ENCODE measurements at places on chromosomes 16 and 17.

DNA sequence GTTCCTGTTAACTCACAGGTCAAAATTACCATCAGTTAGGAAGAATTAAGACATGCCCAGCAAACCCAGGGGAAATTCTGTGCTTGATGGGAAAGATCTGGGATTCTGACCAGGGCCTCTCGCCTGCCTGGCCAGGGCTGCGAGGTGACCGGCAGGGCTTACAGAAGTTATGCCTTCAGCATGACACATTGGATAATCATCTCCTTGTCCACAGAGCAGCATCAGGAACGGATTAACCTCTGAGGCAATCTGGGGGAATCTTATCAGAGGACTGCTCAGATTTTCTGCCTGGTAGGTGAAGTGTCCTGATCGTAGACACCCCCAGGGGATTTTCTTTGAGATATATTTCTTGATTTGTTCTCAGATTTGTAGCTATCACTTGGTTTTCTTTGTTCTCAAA is 172.5 kb downstream of the HS3ST3A1 start:
- DNase-seq, result no peak

DNA sequence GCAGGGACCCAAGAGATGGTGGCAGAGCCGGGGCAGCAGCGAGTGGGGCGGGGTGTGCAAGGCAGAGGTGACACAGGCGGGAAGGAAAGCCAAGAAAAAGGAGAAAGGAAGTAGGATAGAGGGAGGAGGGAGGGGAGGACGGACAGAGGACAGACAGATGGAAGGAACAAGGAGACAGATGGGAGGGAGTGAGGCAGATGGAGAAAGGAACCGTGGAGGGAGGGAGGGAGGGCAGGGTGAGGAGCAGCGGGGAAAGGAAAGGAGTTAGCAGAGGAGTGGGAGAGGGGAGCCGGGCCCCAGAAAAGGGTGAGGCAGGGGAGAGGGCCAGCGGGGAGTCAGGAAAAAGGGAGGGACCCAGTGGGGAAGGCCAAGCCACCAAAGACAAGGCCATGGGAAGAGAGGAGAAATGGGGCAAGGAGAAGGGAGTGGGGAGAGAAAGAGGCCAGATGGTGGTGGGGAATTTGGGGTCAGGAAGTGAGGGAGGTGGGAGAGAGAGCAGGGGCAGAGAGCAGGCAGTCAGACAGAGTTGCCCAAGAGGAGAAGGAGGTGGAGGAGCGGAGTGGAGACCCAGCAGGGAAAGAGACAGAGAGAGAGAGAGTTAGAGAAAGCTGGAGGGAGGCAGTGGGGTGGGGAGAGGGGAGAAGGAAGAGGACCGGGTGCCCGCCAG is 13.2 kb upstream of the ASGR1 start:
- no peak for DNase-seq

GRCh38 chr16:68286153-68287074 is 22.1 kb downstream of the SLC7A6 start:
- DNase-seq, result no peak

- DNase-seq, result no peak
These were observed 7.9 kb downstream of the PLD6 start for GRCh38 chr17:17198281-17198680.

- DNase-seq, result no peak
These were observed 14.2 kb downstream of the CRYM start for GRCh38 chr16:21263640-21264570.

GRCh38 chr17:14525551-14526455 is 224.9 kb downstream of the HS3ST3B1 start:
- DNase-seq, result no peak

- no peak for DNase-seq
These were observed 211.4 kb upstream of the ERCC4 start for GRCh38 chr16:13708347-13709120.

DNA sequence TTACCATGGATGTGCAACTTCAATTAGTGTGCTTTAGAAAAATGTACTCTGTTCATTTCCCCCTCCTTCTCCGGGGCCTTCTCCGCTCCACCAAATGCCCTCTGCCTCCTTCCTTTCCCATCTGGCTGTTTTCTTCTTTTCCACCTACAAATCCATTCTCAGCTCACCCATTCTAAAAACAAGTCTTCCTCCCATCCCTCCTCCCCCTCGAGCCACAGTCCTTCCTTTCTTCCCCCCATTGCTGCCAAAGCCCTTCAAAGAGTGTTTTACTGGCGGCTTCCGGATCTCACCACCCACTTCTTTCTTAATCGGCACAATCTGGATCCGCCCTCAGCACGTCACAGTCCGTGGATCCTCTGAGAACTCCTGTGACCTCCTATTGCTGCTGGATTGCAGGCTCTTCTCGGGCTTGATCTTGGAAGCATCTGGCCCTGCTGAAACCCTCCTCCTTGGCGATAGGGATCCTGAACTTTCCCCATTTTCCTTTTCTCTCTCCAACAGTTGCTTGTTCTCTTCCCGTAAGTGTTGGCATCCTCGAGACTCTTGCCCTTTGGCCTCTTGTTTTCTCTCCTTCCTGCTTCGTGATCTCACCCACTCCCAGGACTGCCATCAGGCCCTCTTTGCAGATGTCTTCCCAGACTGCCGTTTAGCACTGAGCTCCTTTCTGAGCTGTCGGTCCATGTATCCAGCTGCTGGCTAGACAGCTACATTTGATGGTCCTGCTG is 36.0 kb upstream of the FBXO47 start:
- DNase-seq, result no peak

DNA sequence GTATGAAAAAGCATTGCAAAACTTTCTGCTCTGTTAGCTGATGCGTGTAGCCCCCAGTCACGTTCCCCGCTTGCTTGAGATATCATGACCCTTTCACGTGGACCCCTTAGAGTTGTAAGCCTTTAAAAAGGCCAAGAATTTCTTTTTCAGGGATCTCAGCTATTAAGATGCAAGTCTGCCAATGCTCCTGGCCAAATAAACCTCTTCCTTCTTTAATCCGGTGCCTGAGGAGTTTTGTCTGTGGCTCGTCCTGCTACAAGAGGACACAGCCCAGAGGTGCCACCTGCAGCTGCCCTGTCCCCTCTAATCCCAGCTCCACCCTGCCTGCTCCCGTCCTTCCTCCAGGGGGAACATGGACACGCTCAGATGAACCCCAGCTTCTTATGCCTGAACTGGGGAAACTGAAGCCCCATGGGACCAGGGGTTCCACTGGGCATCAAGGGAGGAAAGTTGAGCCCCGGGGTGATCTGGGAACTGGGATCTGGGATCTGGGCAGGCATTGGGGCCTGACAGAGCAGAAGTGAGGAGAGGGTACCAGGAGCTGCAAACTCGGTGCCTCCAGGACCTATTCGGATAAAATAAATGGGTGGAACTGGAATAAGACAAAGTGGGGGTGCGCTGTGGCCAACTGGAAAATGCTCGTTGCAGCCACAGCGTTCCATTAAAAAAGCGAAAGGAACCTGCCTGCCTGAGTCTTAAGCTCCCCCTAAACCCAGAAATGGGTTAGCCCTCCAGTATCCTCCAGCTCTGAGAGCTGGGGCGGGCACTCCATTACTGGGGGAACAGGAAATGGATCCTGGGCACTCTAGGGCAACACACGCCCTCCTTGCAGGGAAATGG is 19.7 kb downstream of the QPRT start:
- DNase-seq, result no peak

DNA sequence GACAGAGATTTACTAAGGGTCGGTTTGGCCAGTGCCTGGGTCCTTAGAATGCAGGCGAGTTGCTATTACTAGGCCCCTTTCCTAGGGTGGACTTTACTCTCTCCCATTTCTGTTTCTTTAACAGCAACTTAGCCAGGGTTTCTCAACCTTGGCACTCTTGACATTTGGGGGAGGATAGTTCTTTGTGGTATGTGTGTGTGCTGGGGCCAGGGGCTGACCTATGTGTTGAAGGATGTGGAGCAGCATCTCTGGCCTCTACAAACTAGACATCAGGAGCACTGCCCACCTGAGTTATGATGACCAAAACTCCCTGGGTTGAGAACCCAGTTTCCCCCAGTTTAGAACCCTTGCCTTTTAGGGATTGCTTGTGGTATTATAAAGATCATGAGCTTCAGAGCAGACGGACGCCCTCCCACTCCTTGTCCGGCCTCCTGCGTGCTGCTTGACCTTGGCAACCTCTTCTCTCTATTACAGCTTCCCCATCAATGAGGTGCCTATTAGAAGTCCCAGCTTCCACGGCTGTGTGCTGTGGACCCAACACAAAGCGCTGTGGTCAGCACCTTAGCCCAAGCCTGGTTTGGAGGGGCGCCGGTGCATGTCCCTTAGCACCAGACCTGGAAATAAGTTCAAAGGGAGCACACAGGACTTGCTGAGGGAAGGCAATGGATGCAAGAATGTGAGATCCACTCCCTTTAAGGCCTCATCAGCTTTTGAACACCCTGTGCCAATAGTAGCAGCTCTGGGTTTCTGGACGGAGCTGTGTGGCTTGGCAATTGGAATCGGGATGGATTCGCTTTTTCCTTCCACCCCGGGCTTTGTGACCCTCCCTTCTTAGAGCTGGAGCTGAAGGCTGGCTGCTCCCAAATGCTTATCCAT is 239.2 kb upstream of the MAF start:
- DNase-seq, result no peak

- DNase-seq, result no peak
These were observed 90.5 kb downstream of the AATF start for GRCh38 chr17:37039269-37039668.

DNA sequence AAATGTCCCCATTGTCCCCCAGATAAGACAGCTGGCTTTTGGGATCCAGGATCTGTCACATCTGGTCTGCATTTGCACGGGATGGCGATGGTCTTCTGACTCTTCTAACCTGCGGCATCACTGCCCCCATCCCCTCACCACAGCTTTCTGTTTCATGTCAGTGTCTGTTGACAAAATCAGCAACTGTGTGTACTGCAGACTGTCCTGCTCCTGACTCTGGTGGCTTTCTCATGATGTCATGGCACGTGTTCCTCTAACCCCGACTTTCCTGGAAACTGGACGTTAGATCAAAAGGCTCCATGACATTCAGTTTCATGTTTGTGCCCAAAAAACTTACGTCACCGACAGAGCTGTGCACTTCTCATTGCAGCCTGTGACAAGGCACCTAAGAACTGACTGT is 30.1 kb upstream of the CPNE2 start:
- DNase-seq, result no peak

- DNase-seq, result no peak
These were observed 215.8 kb upstream of the TBX2 start for GRCh38 chr17:61183793-61184192.

DNA sequence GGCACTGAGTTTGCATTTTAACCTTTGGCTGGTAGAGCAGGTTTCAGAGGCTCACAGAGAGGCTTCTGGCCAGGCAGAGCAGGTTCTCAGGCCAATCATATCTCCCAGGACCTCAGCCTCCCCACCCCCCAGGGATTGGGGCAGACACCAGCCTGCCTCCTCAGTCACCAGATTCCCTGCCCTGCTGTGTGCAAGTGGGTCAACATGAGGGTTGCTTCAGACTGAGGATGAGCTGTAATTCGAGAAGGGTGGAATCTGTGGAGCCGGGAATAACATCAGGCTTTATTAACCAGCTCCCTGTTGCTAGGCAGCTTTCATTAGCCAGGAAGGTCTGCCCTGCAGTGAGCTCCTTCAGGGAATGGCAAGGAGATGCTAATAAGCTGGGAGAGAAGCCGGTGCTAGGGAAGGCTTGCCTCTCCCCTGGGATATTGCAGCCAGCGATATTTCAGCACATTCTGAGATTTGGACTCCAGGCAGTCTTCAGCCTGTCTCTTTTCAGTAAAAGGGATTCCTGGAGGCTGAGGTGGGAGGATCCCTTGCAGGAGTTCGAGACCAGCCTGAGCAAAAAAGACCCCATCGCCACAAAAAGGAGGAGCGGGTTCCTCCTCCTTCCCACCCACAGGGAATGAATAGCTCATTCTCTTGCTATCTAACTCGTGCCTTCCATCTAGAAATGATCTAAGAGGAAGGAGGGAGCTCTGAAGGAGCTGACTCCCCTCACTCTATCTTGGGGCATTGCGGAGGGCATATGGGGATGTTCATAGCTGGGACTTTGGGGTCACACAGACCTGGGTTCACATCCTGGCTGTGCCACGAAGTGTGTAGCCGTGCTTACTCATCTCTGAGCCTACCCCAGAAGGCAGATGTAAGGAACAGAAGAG is 10.7 kb downstream of the SGSM2 start:
- DNase-seq, result no peak

DNA sequence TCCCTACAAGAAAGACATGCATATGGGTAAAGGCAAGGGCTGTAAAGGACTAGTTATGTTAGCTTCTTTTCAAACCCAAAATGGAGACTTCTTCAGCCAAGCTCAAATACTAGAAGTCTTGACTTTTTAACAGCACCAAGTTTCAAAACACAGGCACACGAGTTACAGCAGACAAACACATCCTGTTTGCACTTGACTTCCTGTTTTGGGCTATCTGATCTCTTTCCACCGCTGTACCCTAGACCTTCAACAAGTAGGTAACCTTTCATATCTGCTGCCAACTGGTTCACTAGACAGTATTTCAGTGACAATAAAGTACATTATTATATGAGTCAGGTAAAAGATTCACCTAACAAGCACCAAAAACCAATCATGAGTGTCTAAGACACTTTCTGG is 12.3 kb downstream of the RFFL start:
- no peak for DNase-seq

DNA sequence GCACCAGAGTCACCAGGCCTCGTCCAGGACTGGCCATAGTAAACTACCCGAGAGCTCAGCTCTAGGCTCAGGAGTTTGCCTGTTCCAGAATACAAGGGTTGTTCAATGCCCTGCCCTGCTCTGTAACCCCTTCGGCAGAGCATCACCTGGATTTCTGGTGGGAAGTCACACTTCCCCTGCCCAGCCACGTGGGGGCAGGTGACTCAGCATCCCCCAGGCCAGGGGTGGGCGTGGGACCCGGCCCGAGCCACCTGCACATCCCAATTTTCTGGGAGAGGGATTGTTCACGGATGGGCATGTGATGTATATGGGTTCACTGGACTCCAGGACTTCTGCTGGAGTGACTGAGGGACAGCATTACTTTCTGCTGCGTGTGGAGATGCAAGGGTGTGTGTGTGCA is 25.8 kb downstream of the COX4I1 start:
- DNase-seq, result no peak

DNA sequence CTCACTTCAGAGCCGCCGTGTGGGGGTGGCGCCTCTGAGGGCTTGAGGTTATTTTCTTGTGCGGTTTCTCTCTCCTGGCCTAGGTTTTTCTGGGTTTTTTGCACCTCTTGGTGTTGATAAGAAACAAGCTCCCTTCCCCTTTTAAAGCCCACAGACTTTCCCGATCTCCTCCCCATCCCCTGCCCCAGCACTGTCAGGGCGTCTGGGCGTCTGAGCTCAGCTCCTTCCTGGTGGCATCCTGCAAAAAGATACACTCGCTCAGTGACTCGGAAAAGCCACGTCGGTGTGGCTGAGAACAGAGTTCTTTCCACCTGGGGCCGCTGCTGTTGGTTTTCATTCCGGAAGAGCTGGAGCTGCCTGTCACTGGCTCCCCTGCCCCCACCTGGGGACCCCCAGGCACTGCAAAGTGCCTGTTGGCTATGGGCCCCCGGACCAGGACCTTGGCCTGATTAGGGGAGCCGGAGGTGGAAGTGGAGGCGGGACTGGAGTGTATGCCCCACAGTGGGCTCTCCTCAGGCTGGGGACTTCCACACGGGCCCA is 14.5 kb downstream of the BAIAP2 start:
- DNase-seq, result no peak

- DNase-seq, result no peak
These were observed 10.6 kb downstream of the USP7 start for GRCh38 chr16:8953064-8953463.

Measured in activated T-helper 9 cell treated with anti-CD3 and anti-CD28 coated beads, Interleukin-2, amount 50 U/mL, for 16 hours (primary cell).